ENCODE measurements at places on chromosomes 11 and 22.
A peak's percentile ranks its signal among the peaks of the same experiment; 100 is the strongest.

DNA sequence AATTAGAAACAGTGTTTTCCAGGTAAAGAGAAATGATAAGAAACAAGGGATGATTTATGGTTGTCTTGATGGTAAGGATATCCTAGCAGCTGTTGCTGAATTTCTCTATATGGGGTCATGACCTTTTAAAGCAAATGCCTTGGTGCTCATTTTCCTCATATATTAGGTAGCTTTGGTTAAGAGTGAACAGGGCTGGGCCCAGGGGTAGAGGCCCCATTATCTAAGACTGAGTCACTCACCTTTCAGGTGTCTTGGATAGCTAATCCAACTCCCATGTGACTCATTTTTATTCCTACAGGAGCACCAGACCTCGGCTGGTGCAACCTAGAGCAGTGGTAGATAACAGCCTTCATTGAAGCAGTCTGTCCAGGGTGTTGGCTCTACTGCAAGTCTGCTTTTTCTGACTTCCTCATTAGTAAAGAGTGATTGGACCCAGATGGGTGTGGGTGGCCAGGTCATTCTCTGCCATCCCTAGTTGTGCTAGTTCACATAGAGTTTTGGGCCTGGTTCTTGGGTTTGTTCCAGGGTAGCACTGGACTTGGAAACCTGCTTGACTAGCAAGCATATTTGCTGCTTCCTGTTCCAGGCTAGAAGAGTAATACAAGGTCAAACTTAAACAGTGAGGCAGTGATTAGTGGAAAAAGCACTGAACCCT is 37.4 kb downstream of the CTNND1 start:
- DNase-seq = no peak

- DNase-seq = no peak
These were observed 6.7 kb downstream of the TOP3B start for GRCh38 chr22:21975854-21976345.

DNA sequence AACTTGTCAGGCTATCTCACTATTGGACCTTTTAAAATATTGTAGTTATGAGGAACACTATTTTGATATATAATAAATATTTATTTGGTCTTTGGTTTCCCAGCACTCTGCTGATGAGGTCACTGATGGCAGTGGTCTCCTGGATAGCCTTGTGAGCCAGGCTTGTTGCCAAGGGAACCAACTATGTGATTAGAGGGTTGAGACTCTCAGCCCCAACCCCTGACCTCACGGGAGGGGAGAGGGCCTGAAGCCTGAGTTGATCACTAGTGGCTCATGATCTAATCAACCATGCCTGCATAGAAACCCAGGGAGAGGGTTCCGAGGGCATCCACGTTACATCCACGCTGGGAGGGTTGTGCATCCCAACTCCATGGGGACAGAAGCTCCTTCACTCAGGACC is 10.8 kb downstream of the PANX1 start:
- no peak for DNase-seq

GRCh38 chr11:10864688-10865087 is 6.8 kb upstream of the ZBED5 start:
- DNase-seq = no peak

- no peak for DNase-seq
These were observed 5.7 kb downstream of the CTSD start for GRCh38 chr11:1757861-1758610.

DNA sequence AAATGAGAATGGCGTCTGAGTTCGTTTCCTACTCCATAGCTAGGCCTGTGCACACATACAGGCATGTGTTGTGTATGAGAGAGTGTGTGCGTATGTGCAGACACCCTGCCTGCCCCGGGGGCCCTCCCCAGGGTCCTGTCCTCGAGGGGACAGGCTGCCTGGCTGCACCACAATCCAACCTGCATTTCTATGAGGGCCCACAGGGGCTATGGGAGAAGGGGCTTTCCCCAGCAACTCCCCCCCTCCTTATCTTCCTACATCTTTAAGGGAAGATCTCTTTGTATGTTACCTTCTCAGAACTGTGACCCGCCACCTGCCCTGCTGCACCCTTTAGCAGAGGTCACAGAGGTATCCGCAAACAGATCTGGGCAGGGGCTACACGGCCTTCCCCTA is 14.9 kb downstream of the ADORA2A start:
- DNase-seq = no peak

DNA sequence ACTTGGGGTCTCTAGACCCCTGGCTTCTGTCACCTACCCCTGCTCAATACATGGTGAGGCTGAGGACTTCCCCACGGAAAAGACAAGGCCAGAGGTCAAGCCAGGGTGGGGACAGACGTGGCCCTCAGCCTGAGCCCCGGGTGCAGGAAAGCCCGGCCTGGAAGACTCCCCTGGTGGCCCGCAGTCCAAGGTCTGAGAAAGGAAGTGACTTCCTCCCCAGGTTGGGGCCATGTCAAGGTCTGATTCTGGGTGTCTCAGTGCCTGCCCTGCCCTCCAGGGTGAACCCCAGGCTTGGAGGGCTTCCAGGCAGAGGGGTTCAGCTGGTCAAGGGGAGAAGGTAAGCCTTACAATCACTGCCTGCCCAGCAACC is 3.9 kb downstream of the CTSD start:
- no peak for DNase-seq

DNA sequence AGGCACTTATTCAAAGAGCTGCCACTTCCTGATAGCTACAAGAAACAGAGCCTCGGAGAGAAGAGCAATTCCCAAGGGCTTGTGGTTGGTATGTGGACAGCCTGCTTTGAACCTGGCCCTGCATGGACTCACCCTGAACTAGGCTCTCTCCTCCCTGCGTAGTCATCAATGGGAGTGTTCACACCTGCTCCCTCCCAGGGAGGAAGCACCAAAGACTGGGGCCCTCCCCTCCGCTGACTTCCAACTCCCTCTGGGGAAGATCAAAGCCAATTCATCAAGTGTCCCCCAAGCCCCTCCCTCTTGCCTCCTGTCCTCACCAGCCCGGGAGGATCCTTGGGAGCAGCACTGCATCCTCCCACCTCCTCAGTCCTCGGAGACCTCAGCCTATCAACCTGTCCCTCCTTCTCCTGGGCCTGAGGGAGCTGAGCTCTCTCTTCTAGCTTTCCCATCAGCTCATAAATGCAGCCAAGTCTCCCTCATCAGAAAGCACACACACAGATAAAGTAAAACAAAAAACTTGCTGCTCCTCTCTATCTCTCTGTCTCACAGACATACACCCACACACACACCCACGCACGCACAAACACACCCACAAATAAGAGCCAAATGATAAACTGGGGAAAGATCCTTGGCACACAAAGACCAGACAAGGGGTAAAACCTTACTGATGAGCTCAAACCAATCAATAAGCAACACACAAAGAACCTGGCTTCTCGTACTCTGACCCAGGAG is 3.3 kb downstream of the A4GALT start:
- no peak for DNase-seq

DNA sequence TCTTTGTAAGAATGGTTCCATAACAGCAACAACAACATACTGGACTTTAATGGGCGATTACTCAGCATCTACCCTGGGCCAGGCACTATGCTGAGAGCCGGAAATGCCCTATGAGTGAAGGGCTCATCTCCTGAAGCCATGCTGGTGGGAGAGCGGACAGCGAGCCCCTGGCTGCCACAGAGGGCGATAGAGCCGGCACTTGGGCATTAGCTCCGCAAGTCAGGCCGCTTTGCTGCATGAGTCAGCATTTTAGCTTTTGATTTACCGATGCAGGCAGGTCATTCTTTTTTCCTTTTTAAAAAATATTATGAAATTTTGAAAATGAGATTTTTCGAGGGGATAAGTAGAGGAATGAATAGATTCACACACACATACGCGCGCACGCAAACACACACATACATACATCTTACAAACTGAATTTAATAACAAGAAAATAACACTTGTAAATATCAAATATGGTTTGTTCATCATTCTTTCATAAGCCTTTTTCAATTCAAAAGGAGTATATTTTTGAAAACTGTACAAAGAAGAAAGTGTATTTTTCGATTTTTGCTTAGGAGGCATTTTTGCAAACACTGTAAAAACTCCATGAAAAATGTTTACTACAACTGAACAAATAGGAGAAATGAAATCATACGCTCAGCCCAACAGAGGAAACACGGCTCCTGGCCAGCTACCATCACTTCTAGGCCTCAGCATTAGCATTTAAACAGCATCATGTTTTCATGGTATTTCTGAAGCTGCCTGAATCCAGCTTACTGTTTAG is 667.3 kb downstream of the OPCML start:
- no peak for DNase-seq

GRCh38 chr11:120404495-120404894 is 68.3 kb downstream of the ARHGEF12 start:
- no peak for DNase-seq

GRCh38 chr11:94417386-94417987 is 16.3 kb upstream of the GPR83 start:
- no peak for DNase-seq

- no peak for DNase-seq
These were observed 40.1 kb upstream of the APLNR start for GRCh38 chr11:57276971-57277675.

DNA sequence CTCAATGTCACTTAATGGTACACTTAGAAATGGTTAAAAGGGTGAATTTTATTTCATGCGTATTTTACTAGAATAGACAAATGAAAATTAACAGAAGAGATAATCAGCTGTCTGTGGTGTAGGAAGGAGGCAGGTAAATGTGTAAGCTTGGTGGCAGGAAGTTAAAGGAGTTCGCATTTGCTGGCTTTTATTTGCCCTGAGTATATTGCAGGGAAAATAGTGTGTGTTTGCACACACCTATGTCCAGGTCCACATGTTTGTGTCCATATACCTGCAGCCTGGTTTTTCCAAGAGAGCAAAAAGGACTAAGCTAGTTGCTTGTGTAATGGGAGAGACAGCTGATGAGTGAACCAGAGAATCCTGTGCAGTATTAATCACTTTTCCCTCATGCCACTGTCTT is 16.0 kb downstream of the NTM start:
- DNase-seq = no peak

GRCh38 chr11:75733431-75734107 is 15.9 kb downstream of the MOGAT2 start:
- DNase-seq = peak; percentile 3

GRCh38 chr11:105577641-105578040 is 32.2 kb upstream of the GRIA4 start:
- peak; percentile 3 for DNase-seq

DNA sequence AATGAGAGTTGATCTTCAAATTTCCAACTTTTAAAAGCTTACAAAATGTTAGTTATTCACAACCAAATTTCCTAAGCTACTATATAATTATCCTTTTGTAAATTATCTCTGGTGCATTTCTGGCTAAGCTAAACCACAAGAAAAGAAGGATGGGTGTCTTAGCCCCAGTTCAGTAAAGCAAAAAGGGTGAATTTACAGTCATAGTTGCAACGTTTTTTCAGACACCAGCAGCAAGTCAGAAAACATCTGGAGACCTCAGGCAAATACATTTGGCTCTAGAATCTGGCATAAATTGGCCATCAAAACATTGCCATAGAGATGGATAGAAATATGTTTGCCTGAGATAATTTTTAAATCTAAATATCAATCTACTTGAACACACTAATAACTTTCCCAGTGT is 257.0 kb downstream of the GUCY1A2 start:
- no peak for DNase-seq

DNA sequence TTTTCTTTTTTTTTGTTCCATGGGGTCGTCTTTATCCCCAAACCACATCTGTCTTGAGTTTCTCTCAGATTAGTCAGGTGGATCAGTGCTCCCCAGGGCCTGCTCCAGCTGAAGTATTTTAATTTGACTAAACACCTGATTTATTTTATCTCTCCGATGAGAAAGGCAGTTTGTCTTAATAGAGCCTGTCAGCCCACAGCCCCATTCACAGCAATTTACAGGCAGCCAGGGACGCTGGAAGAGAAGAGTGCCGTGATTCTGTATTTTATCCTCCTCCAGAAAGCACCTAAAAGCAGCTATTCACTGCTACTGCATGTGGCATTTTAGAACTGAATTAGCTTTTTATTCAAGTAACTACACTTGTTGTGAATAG is 164.5 kb downstream of the SOX6 start:
- no peak for DNase-seq

- no peak for DNase-seq
These were observed 15.2 kb upstream of the BBOX1 start for GRCh38 chr11:27025312-27025955.

GRCh38 chr11:130535520-130535919 is 87.1 kb downstream of the ADAMTS15 start:
- no peak for DNase-seq

DNA sequence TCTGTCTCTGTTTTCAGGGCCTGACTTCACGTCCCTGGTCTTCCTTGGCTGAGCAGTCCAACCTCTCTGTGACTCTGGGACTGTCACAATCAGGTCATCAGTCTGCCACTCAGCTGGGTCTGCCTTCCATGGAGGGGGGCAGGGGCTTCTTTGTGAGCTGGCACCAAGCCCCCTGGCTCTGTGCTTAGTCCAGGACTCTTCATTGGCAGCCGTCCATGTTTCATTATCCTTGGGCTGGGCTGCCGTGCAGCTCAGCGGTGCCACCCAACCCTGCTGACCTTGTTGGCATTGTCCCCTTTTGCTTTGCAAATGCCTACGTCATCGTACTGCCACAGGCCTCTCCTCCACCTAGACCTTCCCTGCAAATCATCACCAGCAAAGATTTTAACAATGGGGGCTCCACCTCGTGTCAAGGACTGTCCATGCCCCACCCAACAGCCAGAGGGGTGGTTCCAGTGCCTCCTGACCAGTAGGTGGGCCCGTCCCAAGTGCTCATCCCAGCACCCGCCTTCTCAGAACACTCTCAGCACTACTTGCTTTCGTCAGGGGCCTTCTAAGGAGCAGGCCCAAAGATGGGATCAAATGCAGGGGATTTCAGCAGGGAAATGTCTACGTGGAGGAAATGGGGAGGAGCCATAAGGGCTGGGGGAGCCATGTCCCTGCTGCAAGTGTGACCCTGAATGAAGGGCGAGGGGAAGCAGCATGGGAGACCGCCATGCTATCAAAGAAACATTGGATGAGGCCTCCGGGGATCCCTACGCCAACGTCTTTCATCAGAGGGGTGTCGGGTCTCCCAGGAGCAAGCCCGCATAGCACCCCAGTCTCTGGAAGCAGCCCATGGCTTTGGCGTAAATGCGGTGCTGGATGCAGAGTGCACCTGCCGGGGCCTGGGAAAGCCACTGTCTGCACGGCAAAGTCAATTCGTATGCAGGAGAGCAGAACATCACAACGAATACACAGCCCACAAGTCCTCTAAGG is 18.2 kb downstream of the KRTAP5-6 start:
- DNase-seq = no peak

DNA sequence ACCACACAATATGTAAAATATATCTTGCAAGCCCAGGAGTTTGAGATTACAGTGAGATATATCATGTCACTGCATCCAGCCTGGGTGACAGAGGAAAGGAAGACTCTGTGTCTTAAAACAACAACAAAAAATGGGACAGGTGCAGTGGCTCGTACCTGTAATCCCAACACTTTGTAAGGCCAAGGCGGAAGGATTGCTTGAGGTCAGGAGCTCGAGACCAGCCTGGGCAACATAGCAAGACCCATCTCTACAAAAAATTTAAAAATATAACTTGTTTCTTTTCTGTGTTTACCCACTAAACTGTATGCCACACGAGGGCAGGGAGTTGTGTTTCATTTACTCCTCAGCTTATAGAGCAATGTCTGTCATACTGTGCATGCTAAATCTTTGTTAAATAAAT is 3.1 kb downstream of the ZNF280A start:
- DNase-seq = no peak

- peak; percentile 27 for DNase-seq
These were observed 915 bp upstream of the SREBF2 start for GRCh38 chr22:41831828-41832552.

GRCh38 chr11:133106417-133106816 is 425.9 kb downstream of the OPCML start:
- DNase-seq = no peak

- DNase-seq = no peak
These were observed 15.1 kb downstream of the TBC1D22A start for GRCh38 chr22:46777609-46777970.

- DNase-seq = peak; percentile 42
These were observed at the start of gene NUP160 for GRCh38 chr11:47847892-47848699. Gene NUP160, minus strand, starts transcription at chr11:47848350. Its CDS starts 32 bp downstream, at chr11:47848318.
